ENCODE measurements at places on chromosomes 7 and 10. TPM values are rescaled to one million over a fixed set of nuclear protein-coding genes. Genes with fewer than 3 reads are reported as not detected.

The HOXA1 gene
- polyA plus RNA-seq: 1.5 TPM

- no peak for DNase-seq
Observed at GRCh38 chr7:4613846-4614548, 68.1 kb upstream of the FOXK1 start.

- peak; percentile 76 for DNase-seq
Observed at GRCh38 chr10:24958721-24959381, 6.4 kb upstream of the PRTFDC1 start.

The TDRD1 gene
- polyA plus RNA-seq: not detected

GRCh38 chr10:3117486-3117885 lies 50.1 kb downstream of the PFKP start:
- no peak for DNase-seq

The ANKRD7 gene
- not detected for polyA plus RNA-seq

DNA sequence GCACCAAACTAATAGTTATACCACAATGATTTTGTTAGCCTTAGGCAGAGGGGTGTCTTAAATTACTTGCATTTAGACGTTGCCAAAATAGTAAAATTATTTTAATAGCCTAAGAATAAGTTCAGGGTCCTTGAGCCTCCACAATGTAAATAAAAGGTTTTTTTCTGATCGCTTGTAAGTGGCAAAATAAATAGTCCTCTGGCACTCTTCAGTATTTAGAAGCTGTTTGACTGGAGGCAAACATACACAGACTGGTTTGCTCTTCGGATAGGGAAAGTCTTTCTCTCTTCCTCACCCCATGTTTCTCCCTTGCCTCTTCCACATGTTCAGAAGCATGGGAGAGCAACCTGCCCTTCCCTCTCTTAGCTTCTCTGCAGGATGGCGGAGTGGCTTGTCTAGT lies 49.5 kb upstream of the FAM180A start:
- no peak for DNase-seq
